ENCODE measurements at places on chromosomes 12 and 14.

GRCh38 chr12:116358893-116359761 lies 81.6 kb upstream of the MED13L start:
- H3K36me3 ChIP-seq = no peaks in the 10 kb centered on the region
- peak overlapping the region; percentile 67 for H3K4me3 ChIP-seq
- no peaks in the 10 kb centered on the region for H3K27me3 ChIP-seq
- peak overlapping the region; percentile 85 for H3K27ac ChIP-seq
- DNase-seq = peak; percentile 82

GRCh38 chr12:105803292-105803691 lies 335.5 kb downstream of the NUAK1 start:
- H3K27me3 ChIP-seq = no peaks in the 10 kb centered on the region
- DNase-seq = no peak
- H3K4me1 ChIP-seq = no peaks in the 10 kb centered on the region
- no peak overlapping the region for H3K27ac ChIP-seq

- H3K4me3 ChIP-seq = no peak overlapping the region
- DNase-seq = no peak
- H3K27ac ChIP-seq = no peak overlapping the region
- no peaks in the 10 kb centered on the region for H3K27me3 ChIP-seq
- peaks cover 14% of the 10 kb centered on the region for H3K36me3 ChIP-seq
- peaks cover 6% of the 10 kb centered on the region for H3K4me1 ChIP-seq
These were observed 59.5 kb downstream of the VEZT start for GRCh38 chr12:95277139-95277538.

DNA sequence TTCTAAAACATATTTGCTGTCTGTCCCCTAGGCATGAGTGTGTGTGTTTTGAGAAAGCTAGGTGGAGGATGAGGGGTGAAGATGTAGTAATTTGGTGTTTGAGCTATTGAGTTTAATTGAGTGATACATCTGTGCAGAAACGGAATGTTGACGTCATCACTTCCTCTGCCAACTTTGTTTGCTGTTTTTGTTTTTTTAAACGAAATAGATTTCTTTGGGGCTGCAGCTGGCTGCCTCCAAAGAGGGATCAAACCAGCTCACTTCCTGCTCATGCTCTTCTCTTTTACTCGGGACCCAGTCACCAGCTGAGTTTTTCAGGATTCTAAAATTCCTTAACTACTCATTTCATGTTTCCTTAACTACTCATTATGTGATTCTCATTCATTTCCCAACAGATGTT lies 19.5 kb upstream of the CRACR2A start:
- H3K27ac ChIP-seq = no peak overlapping the region
- H3K4me3 ChIP-seq = no peak overlapping the region
- H3K4me1 ChIP-seq = peaks cover 9% of the 10 kb centered on the region
- no peaks in the 10 kb centered on the region for H3K36me3 ChIP-seq

DNA sequence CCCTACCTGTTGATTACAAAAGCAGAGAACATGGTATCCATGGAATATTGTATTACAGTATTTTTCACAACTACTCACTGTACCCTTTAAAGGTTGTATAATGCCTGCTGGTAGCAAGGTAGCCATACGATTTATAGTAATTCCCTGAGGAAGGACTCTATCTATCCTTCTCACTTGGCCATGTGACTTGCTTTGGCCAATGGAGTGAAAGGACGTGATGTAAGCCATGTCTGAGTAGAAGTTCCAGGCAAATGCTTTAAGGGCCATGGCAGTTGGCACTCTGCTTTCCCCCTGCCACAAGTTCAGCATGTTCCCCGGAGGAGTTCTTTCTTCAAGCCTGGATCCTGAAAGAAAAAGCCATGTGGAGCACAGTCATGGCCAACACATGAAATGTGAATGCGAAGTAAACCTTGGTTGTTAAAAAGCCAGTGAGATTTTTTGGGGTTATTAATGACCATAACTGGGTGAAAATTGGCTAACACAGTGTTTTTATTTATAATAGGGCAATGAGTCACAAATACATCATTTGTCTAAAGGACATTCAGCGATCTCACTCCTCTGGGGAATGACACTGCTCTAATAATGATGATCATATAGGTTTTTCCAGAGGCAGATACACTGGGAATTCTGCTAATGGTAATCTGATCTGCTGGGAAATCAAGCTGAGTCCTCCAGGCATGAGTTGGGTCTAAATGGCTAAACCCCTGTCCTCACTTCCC lies 67.4 kb upstream of the SLC38A2 start:
- H3K4me3 ChIP-seq = no peak overlapping the region
- DNase-seq = no peak
- no peaks in the 10 kb centered on the region for H3K27me3 ChIP-seq
- no peaks in the 10 kb centered on the region for H3K4me1 ChIP-seq
- H3K36me3 ChIP-seq = no peaks in the 10 kb centered on the region

DNA sequence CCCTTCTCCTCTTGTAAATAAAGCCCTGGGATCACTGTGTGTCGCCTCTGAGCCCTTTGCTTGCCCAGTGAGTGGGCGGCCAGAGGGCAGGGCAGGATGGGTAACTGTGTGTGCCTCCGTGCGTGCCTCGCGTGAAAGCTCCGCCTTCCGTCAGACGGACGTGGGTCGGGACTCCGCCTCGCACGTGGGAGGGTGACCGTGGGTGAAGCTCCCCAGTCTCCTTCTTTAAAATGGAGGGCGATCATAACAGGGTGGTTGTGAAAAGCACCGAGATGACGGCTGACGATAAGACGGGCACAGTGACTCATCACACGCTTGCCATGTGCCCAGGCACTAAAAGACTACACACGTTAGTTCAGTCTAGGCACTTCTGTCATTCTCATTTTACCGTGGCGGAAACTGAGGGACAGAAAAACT lies 9.2 kb downstream of the PHB2 start:
- peak overlapping the region; percentile 98 for H3K27ac ChIP-seq
- peak; percentile 79 for DNase-seq
- H3K36me3 ChIP-seq = peaks cover 72% of the 10 kb centered on the region
- H3K4me3 ChIP-seq = peak overlapping the region; percentile 99
